ENCODE measurements at places on chromosomes 13 and 19.

DNA sequence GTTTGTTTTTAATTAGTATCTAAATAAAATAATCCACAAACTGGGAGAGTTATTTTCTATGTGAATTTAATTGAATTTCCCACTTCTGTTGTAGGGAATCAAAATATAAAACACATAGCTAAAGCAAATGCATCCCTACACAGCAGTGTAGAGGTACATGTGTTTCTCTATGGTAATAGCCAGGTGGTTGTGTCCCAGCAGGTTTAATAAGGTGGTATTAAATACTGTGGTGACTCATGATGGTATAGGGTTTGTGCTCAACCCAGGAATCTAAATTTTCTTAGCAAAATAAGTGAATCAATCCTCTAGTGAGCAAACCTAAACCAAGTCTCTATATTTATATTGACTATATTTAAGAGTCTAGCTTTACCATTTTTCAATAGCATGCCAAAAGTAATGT, 30.0 kb downstream of the PCDH9 start:
- DNase-seq, result no peak

DNA sequence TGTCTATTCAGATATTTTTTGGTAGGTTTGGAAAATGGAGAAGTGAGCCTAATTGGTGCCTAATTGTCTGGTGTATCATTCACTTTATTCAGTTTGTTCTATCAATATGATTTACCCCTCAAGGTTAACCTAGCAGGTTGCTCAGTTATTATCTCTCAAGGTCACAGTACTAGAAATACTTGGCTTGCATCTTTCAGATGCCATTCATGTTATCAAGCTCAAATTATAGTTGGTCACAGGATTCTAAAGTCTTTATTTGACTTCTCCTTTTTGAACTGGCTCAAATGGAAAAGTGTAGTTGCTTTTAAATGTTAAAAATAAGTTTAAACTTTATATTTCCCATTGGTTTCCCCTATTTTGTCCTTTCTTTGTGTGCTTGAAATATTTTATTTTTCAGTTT, 2.6 kb downstream of the KCNRG start:
- no peak for DNase-seq

DNA sequence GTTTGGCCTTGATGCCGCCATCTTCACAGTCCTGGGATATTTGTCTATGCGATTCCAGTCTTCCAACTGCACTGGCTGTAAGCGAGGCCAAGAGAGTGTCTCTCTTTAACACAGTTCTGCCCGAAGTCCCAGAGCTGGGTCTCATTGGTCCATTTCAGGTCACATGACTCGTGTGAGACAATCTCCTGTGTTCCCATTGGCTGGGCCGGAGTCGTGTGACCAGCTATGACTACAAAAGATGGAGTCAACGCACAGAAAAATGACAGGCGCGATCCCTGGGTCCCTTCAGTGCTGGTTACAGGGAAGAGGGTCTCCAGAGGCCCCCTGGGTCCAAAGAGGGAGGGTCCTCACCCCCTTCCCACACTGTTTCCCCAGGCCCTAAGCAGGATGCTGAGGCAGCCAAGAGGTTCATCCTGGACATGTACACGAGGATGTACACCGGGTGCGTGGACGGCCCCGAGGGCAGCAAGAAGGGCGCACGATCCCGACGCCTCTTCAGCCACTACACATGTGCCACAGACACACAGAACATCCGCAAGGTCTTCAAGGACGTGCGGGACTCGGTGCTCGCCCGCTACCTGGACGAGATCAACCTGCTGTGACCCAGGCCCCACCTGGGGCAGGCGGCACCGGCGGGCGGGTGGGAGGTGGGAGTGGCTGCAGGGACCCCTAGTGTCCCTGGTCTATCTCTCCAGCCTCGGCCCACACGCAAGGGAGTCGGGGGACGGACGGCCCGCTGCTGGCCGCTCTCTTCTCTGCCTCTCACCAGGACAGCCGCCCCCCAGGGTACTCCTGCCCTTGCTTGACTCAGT, 15.9 kb upstream of the S1PR4 start:
- DNase-seq, result no peak

- DNase-seq, result no peak
These were observed 73.3 kb upstream of the ATXN8OS start for GRCh38 chr13:70034286-70034685.
